NCI-H1417 (cell line): ENCODE measurements at places on chromosomes 13 and 19.

DNA sequence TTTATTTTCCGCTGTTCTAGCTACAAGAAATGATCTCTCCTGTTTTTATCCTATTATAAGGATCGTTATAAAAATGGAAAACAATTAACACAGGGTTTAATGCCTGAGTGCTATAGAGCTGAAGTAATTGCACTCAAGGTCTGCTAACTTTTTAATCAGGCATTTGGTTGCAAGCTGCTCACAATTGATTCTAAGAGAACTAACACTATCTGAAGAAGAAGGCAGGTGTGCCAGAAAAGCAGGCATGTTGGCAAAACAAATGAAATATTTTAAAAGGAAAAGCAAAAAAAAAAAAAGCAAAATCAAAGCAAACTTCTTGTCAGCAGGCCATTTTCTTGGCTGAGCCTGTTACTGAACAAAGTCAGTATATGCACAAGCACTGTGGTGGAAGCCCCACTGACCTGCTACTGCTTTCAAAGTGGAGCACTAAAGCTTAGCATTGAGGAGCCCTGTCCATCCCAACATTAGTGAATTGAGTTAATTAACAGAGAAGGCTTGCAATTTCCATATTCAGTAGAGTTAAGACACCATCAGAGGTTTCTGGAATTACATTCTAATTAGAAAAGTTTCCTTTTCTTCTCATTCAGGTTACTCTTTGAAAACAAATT lies 574.2 kb downstream of the PCDH9 start:
- no peak for DNase-seq

DNA sequence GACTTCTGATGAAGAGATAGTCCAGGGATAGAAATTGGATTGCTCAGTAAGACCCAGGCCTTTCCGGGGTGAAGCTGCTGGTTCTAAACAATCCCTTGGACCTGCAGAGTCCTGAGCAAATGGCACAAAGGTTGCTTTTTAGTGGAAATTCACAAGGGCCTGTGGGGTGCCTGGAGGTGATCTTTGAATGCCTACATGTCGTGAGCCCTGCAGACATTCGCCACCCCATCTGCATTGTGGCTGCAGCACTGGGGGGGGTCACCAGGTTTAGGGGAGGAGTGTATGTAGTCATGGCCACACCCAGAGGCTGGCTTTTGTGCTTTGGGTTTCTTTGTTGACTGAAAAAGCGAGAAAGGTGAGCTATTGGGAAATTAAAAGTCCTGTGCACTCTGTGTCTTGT lies 41.4 kb downstream of the SLC7A9 start:
- no peak for DNase-seq

GRCh38 chr19:49555600-49556411 lies 24.6 kb downstream of the NOSIP start:
- peak; percentile 8 for DNase-seq

- DNase-seq: no peak
These were observed 63.5 kb downstream of the TSHZ3 start for GRCh38 chr19:31285744-31286143.

DNA sequence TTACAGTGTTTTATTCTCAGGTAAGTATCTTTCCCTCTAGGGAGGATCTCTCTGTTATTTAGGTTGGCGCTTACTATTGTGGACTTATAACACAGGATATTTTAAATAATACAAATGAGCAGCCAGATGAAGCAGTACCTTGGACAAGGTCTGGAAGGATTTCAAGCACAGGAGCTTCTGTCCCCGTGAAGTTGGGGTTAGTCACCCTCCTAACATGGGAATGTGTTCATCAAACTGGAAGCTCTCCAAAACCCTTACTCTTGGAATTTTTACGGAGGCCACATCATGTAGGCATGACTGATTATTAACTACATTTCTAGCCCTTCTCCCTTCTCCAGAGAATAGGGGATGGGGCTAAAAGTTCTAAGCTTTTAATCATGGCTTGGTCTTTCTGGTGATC lies 38.3 kb upstream of the SPRY2 start:
- no peak for DNase-seq
